CD4-positive, alpha-beta T cell treated with Interleukin-17A for 4 hours (primary cell): ENCODE measurements at places on chromosomes 4 and X.

DNA sequence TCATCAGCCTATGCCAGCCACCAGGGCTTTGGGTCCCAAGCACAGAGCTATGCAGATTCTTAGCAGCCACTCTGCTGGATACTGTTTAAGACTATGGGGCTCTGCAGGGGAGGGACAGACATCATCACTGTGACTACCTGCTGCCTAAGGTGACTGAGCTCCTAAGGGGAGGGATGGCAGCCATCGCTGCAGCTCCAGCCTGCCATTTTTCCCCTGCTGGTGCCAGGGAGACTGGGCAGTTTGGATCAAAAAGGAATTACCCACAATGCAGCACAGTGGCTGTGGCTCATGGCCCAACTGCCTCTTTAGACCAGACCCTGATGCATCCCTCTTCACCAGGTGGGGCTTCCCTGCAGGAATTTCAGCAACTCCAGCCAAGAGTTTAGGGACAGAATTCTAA is 28.6 kb upstream of the INPP4B start:
- no peak for DNase-seq

DNA sequence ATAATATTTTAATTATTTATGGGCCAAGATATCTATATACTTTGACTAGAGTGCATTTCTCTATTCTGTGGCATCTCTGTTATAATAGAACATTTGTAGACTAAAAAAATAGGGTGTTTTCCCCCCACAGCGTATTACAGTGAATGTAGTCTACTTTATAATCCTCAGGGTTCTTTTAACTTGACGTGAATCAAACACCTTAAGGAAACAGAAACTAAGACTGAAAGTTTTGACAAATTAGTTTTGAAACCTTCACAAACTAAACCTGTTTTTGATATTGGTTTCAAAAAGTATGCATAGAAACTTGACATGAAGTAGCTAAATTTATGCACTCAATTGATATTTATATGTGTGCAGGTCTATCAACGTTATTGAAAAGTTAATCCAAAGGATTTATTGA is 1963.1 kb upstream of the TENM3 start:
- no peak for DNase-seq

- no peak for DNase-seq
Observed at GRCh38 chrX:128901018-128901417, 622.3 kb downstream of the SMARCA1 start.

GRCh38 chr4:80566203-80566872 is 230.8 kb downstream of the CFAP299 start:
- DNase-seq, result no peak

GRCh38 chrX:113802837-113803236 is 781.0 kb upstream of the HTR2C start:
- DNase-seq, result no peak

- DNase-seq, result peak; percentile 61
Observed at GRCh38 chr4:81052119-81053068, 21.9 kb downstream of the BMP3 start.

- DNase-seq, result no peak
Observed at GRCh38 chr4:149999485-150000074, 78.7 kb upstream of the DCLK2 start.

DNA sequence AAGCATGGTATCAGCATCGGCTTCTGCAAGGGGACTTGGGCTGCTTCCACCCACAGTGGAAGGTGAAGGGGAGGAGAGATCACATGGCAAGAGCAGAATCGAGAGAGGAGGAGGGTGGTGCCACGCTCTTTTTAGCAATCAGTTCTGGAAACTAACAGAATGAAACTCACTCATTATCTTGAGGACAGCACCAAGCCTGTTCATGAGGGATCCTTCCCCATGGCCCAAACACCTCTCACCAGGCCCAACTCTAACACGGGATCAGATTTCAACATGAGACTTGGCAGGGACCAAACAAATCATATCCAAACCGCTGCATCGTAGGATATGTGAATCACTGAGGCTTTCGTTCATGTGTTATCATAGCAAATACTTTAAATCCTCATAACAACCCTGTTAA is 125.5 kb downstream of the GPC3 start:
- no peak for DNase-seq

GRCh38 chr4:26787461-26788340 is 72.9 kb upstream of the STIM2 start:
- DNase-seq, result peak; percentile 40

DNA sequence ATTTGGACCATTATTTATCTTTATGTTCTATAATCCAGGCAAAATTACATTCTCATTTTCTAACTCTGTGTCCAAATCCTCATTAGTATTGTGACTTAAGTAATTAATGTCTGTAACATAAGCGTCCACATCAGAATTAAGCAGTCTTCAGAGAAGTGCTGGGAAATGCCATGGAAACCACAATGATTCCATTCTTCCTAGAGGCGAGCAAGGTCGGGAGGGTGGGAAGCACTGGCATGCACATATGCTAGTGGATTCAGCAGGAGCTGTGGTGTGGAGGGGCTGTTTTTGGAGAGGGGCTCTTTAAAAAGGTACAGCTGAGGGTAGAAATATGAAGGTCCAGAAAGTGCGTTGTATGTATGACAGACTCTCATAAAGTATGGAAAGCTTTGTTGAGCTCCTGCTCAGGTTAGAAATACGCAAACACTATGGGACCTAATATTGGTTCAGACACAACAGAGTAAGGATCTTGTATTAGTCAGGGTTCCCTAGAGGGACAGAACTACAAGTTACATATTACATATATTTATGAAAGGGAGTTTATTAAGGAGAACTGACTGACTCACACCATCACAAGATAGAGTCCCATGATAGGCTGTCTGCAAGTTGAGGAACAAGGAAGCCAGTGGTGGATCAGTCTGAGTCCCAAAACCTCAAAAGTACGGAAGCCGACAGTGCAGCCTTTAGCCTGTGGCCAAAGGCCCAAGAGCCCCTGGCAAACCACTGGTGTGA is 61.5 kb downstream of the GLRA2 start:
- no peak for DNase-seq

- DNase-seq, result no peak
Observed at GRCh38 chr4:24024605-24025004, 134.8 kb upstream of the PPARGC1A start.
